Stimulated activated CD4-positive, alpha-beta T cell treated with anti-CD3 and anti-CD28 coated beads, Interleukin-1b, Interleukin-23, amount 100 ng/mL, for 1 hour (primary cell): ENCODE measurements at places on chromosomes 4 and X.

DNA sequence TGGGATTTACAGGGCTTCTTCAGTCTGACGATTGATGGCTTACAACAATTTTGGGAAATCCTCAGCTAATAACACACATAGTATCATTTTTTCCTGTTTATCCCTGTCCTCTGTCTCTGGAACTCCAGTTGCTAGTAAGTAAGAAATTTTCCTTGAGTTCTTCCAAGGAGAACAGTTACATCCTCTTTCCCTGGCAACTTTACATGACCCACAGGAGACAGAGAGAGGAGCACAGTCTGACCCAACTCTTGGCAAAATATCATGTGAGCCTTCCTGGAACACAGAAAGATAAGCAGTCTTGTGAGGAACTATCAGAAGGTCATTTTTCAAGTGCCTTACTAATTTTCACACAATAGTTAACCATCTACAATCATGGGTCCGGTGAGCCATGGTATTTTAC is 578.7 kb upstream of the PABPC4L start:
- DNase-seq, result no peak

- DNase-seq, result no peak
Observed at GRCh38 chr4:8402181-8402597, 38.3 kb downstream of the ACOX3 start.

- DNase-seq, result no peak
Observed at GRCh38 chr4:92189146-92189545, 114.6 kb upstream of the GRID2 start.

- no peak for DNase-seq
Observed at GRCh38 chrX:136867096-136867491, 13.4 kb downstream of the RBMX start.

GRCh38 chr4:53557669-53558064 is 33.6 kb downstream of the LNX1 start:
- DNase-seq, result no peak

- no peak for DNase-seq
Observed at GRCh38 chr4:106149026-106149425, 167.0 kb downstream of the TBCK start.

GRCh38 chrX:112247714-112248113 is 165.1 kb upstream of the TRPC5 start:
- no peak for DNase-seq

DNA sequence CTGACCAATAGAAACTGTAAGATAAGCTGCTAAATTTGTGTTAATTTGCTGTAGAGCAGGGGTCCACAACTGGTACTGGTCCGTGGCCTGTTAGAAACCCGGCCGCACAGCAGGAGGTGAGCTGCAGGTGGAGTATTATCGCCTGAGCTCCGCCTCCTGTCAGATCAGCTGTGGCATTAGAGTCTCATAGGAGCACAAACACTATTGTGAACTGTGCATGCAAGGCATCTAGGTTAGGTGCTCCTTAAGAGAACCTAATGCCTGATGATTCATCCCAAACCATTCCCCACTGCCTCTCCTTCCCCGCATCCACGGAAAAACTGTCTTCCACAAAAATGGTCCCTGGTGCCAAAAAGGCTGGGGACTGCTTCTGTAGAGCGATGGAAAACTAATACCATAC is 19.7 kb downstream of the FBXW7 start:
- DNase-seq, result no peak

- DNase-seq, result no peak
Observed at GRCh38 chr4:98584265-98584664, 74.1 kb downstream of the TSPAN5 start.

- no peak for DNase-seq
Observed at GRCh38 chrX:19912-20571, 261.1 kb upstream of the PLCXD1 start.

- no peak for DNase-seq
Observed at GRCh38 chrX:39456894-39457604, 640.7 kb downstream of the BCOR start.

DNA sequence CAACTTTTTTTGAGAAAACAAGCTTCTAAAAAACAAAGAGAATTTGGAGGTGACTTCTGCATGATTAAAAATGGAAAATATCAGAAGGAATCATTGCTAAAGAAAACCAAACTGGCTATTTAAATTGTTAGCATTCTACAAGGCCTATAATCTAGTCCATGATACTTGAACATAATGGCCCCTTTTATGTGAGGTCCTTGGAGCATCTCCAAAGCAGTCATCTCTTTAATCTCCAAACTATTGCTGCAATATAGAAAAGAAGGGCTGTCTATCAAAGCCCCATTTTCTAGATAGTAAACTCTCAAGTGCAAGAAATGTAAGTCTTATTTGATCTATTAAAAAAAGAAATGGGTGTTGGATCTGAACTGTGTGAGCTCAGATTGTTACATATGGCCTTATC is 615.1 kb downstream of the CENPC start:
- DNase-seq, result no peak

- no peak for DNase-seq
Observed at GRCh38 chrX:9604908-9605306, 140.0 kb downstream of the TBL1X start.

DNA sequence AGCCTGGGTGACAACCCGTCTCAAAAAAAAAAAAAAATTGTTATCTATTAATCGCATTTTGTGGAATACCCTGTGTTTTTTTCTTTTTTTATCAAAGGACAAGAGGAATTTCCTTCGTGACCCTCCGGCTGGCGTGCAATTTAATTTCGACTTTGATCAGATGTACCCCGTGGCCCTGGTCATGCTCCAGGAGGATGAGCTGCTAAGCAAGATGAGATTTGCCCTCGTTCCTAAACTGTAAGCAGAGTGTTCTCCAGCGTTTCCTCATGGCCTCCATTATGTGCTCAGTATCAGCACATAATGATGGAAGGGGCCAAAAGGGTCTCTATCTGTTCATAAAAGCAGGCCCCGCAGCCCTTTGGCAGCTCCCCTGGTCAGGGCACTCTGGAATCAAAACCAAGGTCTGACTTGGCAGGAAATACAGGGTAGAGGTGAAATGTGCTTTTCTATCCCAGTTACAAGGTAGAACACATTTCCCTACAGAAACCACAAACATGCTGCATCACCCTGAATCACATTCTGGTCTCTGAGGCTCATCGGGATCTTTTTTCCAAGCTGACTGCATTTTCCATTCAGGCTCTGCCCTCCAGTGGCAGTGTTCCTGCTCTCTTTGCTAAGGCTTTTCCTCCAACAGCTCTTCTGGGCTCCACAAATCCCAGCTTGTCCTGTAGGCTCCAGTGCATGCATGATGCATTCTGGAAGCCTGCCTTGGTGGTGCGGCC is 24.4 kb downstream of the SYAP1 start:
- no peak for DNase-seq

DNA sequence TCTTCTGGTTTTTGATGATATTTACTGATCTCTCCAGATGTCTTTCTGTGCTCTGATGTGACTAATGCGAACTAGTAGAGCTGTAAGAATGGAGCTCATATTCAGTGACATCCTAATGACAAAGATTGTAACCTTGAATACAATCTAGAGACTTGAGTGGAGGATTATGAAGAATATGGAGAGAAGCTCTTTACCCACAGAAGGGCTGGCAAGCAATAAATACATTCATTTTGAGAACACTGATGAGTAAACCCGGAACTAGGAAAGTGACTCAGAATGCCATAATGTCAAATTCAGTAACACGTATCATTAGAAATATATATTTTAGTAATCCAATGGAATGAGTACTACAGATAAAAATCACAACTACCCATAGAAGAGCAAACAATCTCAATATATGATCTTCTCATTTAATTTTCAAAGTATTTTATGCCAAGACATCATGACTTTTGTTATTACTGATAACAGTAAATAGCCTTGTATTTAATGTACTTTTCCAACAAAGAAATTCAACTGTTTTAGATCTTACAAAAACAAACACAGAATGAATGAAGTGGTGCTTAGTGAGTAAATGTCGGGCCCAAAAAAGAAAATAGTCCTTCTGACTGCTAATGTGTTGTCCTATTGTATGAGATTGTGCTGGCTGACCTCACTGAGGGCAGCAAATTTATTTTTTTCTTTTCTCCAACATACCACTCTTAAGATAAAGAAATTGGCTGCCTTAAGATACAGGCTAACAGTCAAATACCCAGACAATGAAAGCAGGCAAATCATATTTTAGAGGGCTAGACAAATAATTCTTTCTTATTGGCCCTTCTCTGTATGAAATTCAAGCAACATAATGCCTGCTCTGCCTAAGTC is 49.2 kb upstream of the HDAC8 start:
- no peak for DNase-seq

DNA sequence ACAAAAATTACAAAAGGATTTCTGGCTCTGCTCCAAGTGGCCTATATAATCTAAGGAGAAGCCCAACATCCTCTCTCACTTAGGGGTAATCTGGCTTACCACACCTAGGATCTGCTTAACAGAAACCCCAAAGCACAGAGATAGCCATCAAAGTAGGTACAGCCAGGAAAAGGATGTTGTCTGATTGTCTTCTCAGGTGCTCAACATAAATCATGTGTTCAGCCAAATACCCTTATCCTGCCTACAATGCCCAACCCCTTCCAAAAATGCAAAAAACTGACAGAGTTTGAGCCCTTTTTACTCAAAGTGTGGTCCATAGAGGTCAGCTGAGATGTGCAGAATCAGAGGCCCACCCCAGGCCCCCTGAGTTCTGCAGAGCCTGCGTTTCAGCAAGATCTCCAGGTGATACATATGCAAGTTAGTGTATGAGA is 53.9 kb downstream of the PPM1K start:
- no peak for DNase-seq

GRCh38 chr4:61003301-61003700 is 196.8 kb upstream of the ADGRL3 start:
- no peak for DNase-seq

DNA sequence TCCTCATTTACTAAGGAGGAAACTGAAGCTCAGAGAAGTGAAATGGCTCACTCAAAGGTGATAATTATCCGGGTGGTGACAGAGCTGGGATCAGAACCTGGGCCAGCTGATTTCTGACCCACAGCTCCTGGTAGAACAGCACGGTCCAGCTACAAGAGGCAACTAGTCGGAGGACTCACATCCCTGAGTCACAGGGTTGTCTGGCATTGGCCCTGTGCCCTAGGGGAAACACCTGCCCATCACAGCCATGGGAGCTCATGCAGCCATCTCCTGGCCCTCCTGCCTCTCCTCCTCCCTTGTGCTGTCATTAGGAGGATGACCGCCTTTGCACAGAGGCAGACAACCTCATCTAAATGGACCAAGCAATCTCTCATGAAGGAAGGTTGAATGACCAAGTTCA is 115.2 kb upstream of the TSPAN5 start:
- no peak for DNase-seq

DNA sequence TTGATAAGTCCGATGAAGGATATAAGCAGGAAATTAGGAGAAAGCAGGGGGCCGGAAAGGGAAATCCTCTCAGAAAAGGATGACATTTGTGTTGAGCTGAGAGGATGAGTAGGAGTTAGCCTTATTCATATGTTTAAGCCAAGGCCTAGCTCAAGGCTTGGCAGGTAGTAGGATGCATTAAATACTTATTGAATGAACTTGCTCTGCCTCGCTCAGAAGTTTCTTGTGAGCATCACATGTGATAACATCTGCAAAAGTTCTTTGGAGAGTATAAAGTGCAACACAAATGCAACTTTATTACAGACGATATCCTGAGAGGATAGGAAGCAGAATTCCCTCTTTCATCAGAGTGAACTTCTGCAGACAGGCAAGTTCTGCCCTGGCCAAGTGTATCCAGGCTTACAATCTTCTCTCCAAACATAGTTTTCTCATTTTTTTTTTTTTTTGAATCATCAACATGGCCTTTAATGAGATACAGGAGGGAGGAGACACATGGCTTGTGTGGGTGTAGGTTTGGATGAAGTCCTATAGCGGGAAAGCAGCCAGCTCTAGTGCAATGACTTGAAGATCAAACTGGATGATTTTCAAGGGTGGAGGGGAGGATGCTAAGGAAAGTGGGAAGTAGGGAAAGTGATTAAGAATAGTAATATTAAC is 48.1 kb downstream of the LUZP4 start:
- no peak for DNase-seq
